ENCODE measurements at places on chromosomes 3 and 15. TPM values are rescaled to one million over a fixed set of nuclear protein-coding genes. Genes with fewer than 3 reads are reported as not detected.

DNA sequence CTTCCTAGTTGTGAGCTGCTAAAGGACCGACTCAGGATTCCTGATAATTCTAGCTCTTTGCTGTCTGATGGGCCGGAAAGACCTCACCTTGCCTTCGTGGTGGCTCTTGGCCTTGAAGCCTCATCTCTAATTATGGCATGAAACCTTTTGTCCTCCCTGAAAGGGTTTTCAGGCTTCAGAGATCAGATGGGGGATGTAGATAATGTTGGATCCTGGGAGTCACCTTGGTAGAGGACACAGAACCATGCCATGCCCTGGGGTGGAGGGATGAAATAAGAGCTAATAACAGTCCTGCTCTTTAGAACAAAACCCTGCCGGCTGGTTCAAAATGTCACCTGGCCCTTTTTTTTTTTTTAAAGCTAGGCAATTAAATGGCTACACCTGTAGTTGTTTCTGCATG, 50.8 kb upstream of the SYN2 start:
- no peak for DNase-seq

Gene PCBP4
- total RNA-seq: 30.6 TPM

DNA sequence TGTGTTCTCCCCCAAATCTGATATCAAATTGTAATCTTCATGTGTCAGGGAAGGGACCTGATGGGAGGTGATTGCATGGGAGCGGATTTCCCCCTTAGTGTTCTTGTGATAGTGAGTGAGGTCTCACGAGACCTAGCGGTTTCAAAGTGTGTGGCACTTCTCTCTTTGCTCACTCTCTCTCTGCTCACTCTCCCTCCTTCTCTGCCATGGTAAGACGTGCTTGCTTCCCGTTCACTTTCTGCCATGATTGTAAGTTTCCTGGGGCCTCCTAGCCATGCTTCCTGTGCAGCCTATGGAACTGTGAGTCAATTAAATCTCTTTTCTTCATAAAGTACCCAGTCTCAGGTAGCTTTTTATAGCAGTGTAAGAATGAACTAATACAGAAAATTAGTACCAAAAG, 30.6 kb upstream of the OR5H6 start:
- no peak for DNase-seq

- DNase-seq: no peak
These were observed 164.3 kb downstream of the MCTP2 start for GRCh38 chr15:94395640-94396039.

Gene ACAD9
- total RNA-seq: 31.8 TPM

DNA sequence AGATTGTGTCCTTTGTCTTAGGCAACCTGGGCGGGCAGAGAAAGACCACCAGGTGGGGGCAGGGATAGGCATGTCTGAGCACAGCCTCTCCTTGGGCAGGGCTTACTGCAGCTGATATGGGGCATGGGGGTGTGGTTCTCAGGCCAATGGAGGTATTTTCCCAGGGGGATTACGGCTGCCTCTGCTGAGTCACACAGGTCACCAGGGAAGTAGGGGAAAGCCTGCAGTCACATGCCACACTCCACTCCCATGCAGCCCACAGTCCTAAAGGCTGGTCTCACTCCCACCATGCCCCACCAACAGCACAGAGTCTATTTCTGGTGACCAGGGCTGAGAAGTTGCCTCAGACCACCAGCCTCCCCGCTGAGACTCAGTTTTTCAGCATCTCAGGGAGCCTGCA, 466.4 kb downstream of the DIPK2A start:
- no peak for DNase-seq

Gene ITIH3
- 0.37 TPM for total RNA-seq

Gene LTF
- total RNA-seq: 0.14 TPM

Data from WTC11 (cell line).